H54 (cell line): ENCODE measurements at places on chromosomes 13 and 19.

GRCh38 chr13:39916330-39916729 lies 260.9 kb downstream of the COG6 start:
- no peak for DNase-seq

- no peak for DNase-seq
Observed at GRCh38 chr13:29587645-29588044, 7.8 kb downstream of the SLC7A1 start.

GRCh38 chr13:34002141-34002540 lies 184.2 kb downstream of the RFC3 start:
- DNase-seq: no peak

GRCh38 chr19:10921199-10921909 lies 7.1 kb downstream of the YIPF2 start:
- DNase-seq: no peak

DNA sequence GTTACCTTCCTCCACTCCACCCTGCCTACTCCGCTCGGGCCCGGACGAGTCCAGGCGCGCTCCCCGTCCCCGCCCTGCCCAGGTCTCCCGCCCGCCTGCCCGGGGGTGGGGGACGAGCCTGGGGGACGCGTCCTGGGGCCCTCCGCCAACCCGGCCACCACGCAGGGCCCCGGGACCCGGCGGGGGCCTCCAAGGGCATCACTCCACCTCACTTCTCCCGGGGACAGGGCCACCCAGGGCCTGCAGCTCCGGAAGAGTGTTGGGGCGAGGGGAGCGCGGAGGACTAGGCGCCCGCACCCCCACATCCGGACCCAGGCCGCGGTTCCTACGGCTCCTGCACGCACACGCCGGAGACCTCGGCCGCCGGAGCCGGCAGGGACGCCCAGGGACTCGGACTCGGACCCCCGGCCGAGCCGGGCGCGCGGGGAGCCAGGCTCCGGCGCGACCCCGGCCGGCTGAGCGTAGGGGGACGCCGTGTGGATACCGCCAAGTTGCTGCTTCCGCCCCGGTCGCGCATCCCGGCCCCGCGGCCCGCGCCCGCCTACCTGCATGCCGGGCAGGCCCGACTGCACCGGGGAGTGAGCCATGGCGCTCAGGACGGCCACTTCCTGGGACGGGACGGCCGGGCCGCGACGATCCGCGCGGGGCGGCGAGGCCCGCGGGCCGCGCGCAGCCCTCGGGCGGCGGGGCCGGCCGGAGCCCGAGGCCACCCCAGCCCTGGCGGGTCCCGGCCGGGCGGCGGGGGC lies 534 bp downstream of the STK24 start:
- DNase-seq: no peak

- no peak for DNase-seq
Observed at GRCh38 chr19:49355909-49356353, 6.3 kb downstream of the TEAD2 start.

DNA sequence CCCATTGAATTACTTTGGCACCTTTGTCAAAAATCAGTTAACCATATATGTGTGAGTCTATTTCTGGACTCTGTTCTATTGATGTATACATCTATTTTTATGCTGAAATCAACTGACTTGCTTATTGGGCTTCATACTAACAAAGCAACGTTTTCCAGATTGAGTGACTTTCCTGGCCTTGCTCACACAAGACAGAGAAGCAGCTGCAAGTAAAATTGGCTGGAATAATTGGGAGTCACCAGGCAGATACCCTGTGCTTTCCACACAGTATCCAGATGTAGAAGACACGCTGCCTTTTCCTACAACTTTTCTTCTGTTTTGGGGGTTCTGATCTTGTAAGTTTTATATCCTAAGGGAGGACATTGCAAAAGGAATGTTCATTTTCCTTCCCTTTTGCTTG lies 11.2 kb downstream of the METTL21C start:
- no peak for DNase-seq

DNA sequence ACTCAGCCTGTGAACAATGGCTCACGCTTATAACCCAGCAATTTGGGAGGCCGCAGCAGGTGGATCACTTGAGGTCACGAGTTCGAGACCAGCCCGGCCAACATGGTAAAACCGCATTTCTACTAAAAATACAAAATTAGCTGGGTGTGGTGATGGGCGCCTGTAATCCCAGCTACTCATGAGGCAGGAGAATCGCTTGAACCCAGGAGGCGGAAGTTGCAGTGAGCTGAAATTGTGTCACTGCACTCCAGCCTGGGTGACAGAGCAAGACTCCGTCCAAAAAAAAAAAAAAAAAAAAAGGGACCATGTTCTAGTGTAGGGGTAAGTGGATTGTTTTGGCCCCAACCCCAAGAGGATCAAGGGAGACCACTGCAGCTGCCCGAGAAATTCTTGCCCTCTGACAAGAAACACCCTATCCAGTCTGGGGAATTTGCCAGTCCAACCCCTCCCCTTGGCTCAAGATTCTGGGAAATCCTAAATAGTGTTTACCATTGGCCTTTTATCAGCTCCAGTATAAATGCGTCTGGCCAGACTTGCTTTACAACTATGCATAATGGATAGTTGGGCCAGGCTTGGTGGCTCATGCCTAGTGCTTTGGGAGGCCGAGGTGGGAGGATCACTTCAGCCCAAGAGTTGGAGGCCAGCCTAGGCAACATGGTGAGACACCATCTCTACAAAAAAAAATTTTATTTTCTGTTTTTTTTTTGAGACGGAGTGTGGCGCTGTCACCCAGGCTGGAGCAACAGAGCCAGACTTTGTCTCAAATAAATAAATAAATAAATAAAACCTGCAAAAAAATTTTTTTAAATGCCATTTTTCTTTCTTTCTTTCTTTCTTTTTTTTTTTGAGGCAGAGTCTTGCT lies 5.1 kb upstream of the DHDH start:
- DNase-seq: no peak

DNA sequence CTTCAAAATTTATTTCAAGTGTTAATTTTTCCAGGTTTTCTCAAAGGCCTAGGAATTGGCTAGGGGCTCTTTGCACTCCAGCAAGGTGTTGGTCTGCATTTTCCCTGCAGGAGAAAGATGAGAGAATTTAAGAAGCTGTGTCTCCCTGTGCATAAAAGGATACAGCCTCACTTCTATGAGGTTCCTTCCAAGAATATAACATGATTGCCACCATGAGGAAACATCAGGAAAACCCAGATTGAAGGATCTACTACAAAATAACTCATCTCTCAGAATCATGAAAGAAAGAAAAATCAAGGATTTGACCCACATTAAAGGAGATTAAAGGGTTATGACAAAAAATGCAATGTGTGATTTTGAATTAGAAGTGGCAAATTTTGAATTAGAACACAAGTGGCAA lies 69.9 kb downstream of the RUBCNL start:
- no peak for DNase-seq

DNA sequence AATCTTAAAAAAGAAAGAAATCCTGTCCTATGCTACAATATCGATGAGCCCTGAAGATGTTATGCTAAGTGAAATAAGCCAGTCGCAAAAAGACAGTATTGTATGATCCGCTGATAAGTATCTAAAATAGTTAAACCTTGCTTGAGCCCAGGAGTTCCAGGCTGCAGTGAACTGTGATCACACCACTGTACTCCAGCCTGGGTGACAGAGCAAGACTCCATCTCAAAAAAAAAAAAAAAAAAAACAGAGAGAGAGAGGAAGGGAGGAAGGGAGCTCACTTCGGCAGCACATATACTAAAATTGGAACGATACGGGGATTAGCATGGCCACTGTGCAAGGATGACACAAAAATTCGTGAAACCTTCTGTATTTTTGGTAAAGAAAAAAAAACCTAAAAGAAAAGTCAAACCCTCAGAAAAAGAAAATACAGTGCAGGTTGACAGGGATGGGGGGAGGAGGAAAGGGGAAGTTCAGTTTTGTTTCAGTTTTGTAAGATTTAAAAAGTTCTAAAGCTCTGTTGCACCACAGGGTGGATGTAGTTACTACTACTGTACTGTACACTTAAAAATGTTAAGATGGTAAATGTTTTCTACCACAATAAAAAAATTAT lies 8.4 kb downstream of the CLASRP start:
- DNase-seq: no peak

GRCh38 chr13:28492569-28493367 lies 2.2 kb downstream of the FLT1 start:
- DNase-seq: no peak

- DNase-seq: no peak
Observed at GRCh38 chr13:23683084-23683483, 112.9 kb downstream of the TNFRSF19 start.

DNA sequence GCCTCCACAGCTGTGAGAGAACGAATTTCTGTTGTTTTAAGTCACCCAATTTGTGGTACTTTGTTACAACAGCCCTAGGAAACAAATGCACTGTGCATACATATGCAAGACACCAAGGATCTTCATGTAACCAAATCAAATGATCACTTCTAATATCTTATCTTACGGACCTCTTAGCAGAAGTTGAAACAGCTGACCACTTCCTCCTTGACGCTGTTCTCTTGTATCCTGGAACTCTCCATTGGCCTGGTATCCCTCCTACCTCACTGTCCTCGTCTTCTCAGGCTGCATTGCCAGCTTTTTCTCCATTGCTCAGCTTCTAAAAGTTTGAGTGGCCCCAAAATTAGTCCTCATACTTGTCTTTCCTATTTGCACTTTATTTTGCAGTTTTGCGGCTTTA lies 200.4 kb downstream of the DLEU7 start:
- DNase-seq: no peak

DNA sequence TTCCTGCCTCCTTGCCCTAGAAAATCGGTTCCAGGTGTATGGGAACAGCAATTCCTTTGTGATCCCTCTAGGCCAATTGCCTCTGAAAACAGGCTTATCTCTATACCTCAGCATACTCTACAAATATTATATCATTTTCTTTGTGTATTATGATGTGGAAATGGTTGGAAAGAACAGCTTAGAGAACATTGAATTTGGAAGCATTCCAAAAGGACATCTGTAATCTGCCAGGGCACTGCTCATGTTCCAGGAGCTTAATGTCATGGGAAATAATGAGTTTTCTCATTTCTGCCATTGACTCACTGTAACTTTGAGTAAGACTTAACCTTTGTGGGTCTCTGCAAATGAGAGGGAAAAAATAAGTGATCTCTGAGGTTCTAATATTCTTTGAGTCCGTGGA lies 147.3 kb downstream of the UFM1 start:
- DNase-seq: no peak

DNA sequence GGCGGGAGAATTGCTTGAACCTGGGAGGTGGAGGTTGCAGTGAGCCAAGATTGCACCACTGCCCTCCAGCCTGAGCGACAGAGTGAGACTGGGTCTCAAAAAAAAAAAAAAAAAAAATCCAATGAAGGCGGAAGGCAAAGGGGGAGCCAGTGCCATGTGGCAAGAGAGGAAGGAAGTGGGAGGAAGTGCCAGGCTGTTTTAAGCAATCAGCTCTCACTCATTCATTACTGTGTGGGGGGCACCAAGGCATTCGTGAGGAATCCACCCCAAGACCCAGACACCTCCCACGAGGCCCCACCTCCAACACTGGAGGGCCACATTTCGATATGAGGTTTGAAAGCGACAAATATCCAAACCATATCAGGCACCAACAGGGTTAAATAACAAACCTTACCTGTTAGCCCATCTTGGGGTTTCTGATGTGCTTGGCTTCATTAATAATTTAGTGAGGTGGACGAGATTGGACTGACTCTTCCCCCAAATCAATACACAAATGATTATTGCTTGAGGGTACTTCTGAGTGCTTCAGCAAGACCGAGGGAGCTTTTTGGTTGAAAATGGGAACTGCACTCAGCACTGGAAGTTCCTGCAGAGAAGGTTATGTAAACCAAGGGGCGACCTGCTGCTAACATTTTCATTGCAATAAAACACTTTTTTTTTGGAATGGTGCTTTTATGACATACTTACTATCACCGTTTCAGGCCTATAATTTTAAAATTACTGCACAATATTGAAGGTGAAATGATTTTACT lies 7.5 kb upstream of the LRP3 start:
- no peak for DNase-seq

- no peak for DNase-seq
Observed at GRCh38 chr13:108270442-108270841, 924 bp downstream of the TNFSF13B start.
